ENCODE measurements at places on chromosomes 7 and 10.

GRCh38 chr10:123530166-123530870 lies 135.8 kb upstream of the GPR26 start:
- DNase-seq = no peak

- DNase-seq = no peak
These were observed 117.6 kb downstream of the ARHGAP22 start for GRCh38 chr10:48487244-48487643.

DNA sequence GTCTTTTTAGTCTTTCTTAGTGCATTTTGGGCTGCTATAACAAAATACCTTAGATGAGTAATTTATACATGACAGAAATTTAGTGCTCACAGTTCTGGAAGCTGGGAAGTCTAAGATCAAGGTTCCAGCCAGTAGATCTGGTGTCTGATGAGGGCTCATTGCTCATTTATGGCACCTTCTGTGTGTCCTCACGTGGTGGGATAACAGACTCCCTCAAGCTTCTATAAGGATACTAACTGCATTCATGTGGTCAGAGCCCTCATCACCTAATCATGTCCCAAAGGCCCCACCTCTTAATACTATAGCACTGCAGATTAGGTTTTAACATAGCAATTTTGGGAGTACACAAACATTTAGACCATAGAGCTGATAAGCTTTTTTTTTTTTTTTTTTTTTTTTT lies 80.4 kb downstream of the ZNRF2 start:
- no peak for DNase-seq

DNA sequence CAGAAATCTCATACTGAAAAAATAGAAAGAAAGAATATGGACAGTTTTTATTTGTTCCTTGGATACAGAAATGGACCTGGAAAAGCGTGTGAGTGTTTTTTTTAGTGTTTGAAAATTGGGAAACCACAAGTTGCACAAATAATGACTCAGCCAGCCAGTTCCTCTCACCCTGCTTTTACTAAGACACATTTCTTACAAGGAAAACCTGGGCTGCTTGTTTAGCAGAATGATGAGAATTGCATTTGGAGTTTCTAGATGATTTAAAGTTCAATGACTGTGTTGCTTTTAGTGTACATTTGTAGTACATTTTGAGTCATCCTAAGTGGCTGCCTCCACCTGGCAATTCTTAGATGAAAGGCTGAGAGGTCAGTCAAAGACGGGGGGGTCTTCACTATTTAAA lies 218.7 kb downstream of the ABCA13 start:
- no peak for DNase-seq

GRCh38 chr7:101096331-101096956 lies 11.2 kb downstream of the TRIM56 start:
- DNase-seq = no peak

DNA sequence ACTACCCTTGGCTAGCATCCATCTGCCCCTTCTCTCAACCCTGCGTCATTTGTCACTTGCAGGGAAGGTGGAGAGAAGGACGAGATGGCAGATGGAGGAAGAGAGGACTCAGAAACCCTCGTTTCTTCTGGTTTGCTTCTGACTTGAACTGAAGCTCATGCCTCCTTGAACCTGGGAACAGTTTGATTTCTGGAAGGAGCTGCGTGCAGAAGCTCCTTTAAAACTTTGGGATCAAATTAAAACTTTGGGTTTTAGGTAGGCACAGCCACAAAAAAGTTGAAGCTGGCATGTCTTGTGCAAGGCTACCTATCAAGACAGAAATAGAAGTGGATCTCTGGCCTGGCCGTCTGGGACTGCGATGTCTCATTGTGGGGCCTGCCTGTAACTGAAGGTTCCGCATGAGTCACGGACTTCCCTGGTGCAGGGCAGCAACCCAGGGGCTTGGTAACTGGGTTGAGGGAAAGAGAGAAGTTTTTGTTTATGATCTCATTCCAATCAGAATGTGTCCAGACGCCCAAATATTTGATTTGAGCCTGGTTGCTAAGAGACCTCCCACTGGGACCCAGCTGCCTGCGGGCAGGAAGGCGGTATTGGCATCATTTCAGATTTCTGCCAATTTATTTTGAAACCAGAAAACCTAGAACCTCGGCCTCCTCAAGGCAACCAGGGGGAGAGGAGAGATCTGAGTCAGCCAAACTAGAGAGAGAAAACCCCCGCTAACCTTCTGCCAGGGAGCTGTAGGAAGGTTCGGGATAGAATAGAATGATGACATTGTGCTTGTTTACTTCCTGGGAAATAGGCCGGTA lies 15.8 kb upstream of the CAMK1D start:
- DNase-seq = peak; percentile 6

DNA sequence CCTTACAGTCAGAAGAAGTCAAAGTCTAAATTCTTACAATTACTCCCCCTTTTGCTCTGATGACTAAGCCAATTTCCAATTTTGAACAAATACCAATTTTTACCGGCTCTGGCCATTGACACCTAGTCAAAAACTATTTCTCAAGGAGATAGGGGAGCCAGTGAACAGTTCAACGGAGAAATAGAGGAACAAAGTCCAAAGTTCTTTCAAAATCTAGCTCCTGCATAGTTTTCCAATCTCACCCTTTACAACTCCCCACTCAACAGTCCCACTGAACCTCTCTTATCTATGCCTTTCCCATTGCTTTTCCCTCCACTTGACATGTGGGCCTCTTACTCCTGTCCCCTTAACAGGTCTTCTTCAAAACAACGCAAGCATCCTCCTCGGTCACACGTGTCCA lies 192.9 kb downstream of the DOCK4 start:
- DNase-seq = no peak

DNA sequence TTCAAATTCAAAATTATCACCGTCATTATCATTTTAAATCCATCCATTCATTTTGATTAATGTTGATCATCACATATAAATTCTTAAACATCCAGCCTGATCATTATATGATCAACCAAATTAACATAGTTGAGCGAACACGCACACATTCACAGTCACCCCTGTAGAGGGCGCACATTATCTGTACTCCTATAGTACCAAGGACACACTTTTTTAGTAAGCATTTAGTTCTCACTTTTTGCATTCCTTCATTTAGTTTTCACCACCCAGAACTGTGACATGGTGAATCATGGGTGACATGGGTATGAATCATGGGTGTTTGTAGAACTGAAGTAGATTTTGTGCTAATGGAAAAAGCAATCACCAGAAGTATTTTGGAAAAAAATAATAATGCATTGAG lies 26.0 kb upstream of the ZNF735 start:
- no peak for DNase-seq
